ENCODE measurements at places on chromosomes 5 and 9.
A peak's percentile ranks its signal among the peaks of the same experiment; 100 is the strongest.

DNA sequence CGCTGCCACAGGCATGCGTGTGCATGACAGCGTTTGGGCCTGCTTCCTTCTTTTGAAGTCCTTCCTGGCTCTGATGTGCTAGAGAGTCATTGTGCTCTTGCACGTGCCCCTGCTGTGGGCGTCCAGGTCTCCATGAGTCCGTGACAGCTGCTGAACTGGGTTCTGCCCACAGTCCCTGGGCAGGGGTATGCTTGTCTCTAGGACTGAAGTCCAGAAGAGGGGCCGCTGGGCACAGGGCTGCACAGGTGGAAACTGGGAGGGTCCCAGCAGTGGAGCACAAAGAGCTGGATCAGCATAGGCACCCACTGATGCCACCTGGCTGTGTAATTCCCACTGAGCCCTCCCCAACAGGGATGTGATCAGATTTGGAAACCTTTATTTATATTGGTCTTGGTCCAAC, 169.4 kb downstream of the IRX2 start:
- DNase-seq: no peak

GRCh38 chr5:149433524-149434131, 54.5 kb upstream of the IL17B start:
- DNase-seq: no peak

DNA sequence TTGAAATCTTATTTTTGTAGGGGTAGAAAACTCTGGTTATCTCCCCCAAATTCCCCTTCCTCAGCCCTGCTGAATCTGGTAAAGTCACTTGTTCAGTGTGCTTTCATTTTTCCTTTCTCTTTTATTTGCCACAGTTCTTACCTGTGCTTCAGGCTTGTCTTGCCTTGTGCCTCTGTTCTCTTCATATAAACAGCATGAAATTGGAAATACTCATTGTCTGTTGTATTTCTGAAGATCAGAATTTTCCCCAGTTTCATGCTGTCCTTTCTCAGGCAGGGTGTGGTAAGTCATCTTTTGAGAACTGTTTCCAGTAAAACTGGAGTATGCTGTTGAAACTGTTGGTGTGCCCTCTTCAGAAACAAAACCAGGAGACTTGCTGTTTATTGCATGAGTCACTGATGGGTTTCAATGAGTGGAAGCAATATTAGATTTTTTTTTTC, 7.0 kb downstream of the PAM start:
- DNase-seq: no peak

GRCh38 chr9:122463828-122464632, 13.7 kb downstream of the OR1J1 start:
- peak; percentile 33 for DNase-seq

DNA sequence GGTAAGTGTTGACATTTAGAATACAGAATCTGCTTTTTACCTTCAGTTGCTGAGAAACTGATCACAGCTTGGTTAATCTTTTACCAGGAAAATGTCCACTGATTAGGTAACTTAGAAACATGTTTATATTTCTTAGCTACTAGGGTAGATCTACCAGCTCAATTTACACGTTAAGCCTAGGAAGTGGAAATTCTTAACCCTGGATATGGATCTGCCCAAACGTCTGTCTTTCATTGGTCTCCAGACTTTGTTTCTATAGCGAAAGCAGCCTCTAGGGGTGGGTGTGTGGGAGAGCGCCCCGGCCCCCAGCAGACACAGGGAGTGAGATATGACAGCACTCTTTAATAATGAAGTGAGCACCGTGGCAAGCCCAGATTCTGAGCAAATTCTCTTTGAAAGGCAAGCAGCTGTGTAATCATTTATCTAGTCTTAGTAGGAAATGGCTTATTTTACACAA, 141.6 kb upstream of the ZNF608 start:
- DNase-seq: peak; percentile 41

GRCh38 chr5:16595881-16596580, 20.8 kb downstream of the RETREG1 start:
- no peak for DNase-seq

DNA sequence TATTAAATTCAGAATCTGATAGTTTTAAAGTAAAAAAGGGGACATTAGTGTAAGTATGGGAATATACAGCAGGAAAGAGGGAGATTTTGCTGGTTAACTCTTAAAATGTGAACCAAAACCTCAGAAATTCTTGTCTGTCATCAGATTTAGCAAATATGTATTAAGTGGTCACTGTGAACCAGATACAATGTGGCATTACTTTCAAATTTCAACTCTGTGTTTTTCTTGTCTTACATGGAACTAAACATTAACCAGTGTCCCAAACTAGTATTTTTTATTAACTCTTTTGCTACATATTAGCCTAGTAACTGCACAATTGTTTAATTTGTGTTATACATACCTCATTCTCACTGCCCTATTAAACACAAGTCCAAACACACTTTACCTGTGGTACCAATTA, 259.9 kb upstream of the RASA1 start:
- DNase-seq: no peak
